ENCODE measurements at places on chromosomes 13 and 19.

DNA sequence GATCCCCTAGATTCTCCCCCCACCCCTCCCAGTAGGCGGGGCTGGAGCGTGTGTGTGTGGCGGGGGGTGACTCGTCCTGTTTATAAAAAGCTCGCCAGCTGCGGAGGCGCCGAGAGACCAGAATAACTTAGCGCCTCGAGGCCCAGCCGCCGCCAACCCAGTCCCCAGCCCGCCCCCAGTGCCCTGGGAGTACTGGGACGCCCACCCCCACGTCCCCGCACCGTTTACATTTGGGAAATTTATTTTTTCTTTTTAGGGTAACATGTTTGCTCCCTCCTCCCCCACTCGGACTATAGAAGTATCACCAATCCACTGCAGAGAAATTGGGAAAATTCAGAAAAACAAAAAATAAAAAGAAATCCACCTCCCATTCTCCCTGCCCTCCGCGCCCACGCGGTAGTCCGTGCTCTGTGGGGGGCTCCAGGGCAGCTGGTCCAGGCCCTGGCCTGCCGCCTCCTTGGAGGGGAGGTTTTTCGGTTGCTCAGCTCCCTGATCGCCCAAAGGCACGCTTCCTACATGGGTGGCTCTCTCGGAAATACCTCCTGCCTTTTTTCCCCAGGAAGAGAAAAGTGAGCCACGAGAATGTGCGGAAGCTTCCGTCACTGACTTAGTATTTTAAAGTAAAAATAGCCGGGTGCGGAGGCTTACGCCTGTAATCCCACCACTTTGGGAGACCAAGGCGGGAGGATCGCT is 1.5 kb upstream of the RAB3A start:
- peak; percentile 33 for DNase-seq

DNA sequence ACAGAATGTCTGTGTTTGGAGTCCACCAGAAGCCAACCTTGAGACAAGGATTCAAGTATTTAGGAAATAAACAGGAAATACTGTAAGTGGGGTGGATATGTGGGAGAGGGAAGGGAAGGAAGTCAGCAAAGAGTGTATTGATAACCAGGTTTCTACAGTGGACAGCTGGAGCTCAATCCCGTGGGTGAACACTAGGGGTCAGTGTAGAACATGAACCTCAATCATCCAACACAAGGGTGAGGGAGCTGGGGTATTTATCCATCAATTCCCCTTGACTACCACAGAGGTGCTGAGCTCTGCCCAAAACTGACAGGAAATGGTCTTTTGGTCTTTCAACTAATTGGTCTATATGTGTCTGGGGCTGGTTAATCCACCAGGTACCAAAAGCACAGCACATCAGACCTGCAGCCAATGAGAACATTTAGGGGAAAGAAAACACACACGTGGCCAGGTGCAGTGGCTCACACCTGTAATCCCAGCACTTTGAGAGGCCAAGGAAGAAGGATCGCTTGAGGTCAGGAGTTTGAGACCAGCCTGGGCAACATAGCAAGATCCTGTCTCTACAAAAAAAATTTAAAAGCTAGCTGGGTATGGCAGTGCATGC is 5.6 kb upstream of the SYDE1 start:
- DNase-seq = peak; percentile 73

- DNase-seq = no peak
Observed at GRCh38 chr19:49058562-49058961, 1.0 kb upstream of the CGB7 start.

DNA sequence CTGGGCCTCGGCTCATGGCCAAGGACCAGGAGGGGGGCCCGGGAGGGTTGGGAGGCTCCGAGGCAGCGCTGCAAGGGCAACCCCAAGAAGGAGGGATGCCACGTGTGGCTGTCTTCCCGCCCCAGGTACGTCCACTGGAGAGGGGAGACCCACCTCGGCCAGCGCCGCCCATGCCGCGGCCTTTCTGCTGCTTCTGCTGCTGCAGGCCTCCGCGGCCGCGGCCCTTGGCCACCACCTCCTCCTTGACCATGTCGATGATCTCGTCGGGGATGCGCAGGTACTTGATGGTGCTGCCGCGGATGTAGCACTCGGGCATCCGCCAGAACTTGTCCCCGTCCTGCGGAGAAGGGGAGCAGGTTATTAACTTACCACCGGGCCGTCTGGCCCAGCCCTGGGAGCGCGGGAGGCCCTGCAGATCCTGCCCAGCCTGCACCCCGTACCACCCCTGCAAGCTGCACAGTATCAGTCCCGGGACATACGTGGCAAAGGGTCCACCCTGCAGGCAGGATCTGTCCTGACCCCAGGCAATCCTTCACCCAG is 13.3 kb downstream of the LSM4 start:
- DNase-seq = no peak

- no peak for DNase-seq
Observed at GRCh38 chr13:62932256-62932883, 1516.7 kb upstream of the PCDH20 start.

DNA sequence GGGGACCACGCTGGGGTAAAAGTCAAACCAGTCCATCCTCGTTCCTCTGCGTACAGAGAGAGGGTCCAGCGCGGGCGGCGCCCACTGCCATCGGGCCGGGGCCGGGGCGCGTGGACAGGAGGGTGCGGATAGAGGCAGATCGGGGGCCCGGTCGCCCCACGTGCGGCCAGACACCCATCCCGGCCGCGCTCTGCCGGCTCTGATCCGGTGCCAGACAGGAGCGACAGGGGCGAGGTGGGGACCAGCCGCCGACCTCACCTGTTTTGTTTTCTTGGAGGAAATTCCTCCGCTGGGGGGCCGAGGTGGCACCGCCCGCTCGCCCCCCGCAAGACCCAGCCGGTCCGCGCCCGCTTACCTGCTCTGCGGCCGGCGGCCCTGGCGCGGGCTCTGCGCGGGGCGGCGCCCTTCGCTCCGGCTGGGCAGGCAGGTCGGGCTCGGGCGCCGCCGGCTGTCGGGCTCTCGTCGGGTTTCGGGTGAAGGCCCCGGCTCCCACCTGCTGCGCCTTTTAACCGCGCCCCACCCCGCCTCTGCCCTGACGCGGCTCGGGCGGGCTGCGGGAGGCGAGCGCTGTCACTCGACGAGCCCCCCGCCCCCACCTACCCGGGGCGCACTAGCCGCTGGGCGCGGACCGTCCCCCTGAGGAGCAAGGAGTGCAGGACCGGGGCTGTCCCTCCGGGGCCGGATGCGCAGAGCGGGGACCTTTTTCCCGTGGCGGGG is at the start of gene GJB6:
TSS of gene GJB6 (minus strand) at position 481 of the 717 bp plus-strand sequence. CDS start 8,839 bp downstream, outside the sequence.
- peak; percentile 28 for DNase-seq

- DNase-seq = no peak
Observed at GRCh38 chr19:5281588-5281987, 59.0 kb downstream of the PTPRS start.

GRCh38 chr19:46368116-46368515 is 21.2 kb downstream of the PPP5C start:
- DNase-seq = no peak

- no peak for DNase-seq
Observed at GRCh38 chr19:12828494-12828893, 5.9 kb downstream of the RTBDN start.

Measured in T-cell (primary cell).